ENCODE measurements at places on chromosomes 1 and 21.

- peak; percentile 76 for DNase-seq
These were observed 9.4 kb downstream of the ETV3L start for GRCh38 chr1:157090196-157090647.

- DNase-seq, result no peak
These were observed 90.9 kb downstream of the SH3GLB1 start for GRCh38 chr1:86795316-86795715.

GRCh38 chr1:154170547-154171222 lies 15.8 kb upstream of the NUP210L start:
- DNase-seq, result peak; percentile 36

- no peak for DNase-seq
These were observed 10.9 kb upstream of the SH2D1B start for GRCh38 chr1:162422662-162423375.

DNA sequence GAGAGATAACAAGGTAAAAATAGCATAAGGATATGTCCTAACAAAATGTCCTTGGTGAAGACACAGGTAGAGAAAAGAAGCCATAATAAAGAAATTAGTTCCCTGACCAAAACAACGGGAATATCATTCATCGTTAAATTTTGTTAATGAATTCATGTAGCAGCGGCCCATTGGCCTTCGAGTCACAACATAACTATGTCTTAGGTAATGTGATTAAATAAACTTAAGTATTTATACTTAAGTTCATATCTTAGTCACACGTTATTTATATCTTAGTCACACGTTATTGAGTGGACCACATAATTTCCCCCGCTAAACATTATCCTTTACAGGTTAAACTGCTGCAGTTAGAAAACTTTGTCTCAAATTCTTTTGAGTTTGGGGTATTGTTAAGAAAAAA lies 1.2 kb downstream of the NEXN start:
- DNase-seq, result no peak

- DNase-seq, result no peak
These were observed 29.4 kb upstream of the CSF1 start for GRCh38 chr1:109880971-109881894.

DNA sequence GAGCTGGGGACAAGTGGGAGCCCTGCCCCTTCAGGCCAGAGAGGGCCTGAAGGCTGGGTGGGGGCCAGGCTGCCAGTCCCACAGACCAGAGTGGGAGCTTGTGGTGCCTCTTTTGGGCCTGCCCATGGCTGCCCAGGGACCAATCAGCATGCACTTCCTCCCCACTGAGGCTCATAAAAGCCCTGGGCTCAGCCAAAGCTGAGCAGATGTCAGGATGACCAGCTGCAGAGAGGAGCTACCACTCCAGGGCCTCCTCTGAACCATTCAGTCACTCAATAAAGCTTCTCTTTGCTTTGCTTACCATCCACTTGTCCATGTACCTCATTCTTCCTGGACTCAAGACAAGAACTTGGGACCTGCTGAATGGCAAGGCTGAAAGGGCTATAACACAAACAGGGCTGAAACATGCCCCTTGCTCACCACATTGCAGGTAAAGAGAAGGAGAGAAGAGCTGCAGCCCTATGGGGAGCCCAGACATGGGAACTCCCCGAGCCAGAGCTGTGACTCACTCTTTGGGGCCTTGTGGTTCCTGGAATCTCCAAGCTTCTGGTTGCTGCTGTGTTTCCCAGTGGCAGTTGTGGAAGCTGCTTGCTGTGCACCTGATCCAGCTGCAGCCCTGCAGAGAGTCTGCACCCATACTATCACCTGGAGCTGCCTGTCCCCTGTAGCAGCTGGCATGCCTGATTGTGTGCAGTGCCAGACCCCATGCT lies 82.0 kb downstream of the OLFML3 start:
- DNase-seq, result no peak

- DNase-seq, result no peak
These were observed 40.3 kb downstream of the CNIH3 start for GRCh38 chr1:224656392-224656791.

GRCh38 chr1:233613252-233614172 lies at the start of gene KCNK1:
TSS of gene KCNK1 (plus strand) at chr1:233614106. CDS start at chr1:233614172, 66 bp downstream.
- DNase-seq, result no peak

GRCh38 chr1:198079432-198079951 lies 77.3 kb upstream of the NEK7 start:
- no peak for DNase-seq

DNA sequence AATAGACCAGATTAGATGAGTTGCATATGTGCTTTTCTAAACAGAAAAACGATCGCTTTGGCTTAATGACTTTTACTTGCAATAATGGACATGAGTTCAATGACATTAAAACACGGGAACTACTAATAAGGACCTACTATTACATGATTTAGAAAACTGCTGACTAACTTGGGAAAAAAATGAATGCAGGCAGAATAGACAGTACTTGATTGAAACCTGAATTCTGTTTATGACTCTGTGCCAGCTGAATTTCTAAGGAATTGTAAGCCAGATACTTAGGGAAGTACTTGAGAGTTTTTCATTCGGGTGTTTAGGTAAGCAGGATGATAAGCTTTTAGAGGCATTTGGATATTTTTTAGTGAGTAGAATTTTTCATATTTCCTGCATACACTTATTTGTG lies 12.0 kb downstream of the ADGRL2 start:
- DNase-seq, result no peak

DNA sequence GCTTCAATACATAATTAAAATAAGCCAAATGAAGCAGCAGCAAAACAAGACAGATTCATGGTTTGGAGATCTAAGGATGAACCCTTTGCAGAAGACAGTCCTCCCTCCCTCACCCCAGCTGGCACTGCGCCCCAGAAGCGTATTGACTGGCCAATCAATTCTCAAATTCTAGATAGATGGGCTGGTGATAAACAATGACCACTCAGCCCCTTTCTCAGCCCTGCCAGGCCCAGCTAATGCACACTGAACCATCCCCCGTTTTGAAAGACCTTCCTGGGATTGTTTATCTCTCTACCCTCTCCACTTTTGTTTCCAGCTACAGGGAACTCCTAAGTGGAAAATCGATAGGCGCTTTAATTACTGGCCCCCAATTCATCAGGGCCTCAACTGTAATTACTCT lies 29.0 kb downstream of the TNR start:
- DNase-seq, result no peak

- no peak for DNase-seq
These were observed 178.1 kb upstream of the NFIA start for GRCh38 chr1:60904099-60904851.

- no peak for DNase-seq
These were observed 8.5 kb upstream of the RHBG start for GRCh38 chr1:156360534-156360933.

- DNase-seq, result no peak
These were observed 41.5 kb downstream of the SLC2A1 start for GRCh38 chr1:42917241-42917495.

GRCh38 chr1:35544976-35545375 lies 12.2 kb downstream of the KIAA0319L start:
- no peak for DNase-seq

DNA sequence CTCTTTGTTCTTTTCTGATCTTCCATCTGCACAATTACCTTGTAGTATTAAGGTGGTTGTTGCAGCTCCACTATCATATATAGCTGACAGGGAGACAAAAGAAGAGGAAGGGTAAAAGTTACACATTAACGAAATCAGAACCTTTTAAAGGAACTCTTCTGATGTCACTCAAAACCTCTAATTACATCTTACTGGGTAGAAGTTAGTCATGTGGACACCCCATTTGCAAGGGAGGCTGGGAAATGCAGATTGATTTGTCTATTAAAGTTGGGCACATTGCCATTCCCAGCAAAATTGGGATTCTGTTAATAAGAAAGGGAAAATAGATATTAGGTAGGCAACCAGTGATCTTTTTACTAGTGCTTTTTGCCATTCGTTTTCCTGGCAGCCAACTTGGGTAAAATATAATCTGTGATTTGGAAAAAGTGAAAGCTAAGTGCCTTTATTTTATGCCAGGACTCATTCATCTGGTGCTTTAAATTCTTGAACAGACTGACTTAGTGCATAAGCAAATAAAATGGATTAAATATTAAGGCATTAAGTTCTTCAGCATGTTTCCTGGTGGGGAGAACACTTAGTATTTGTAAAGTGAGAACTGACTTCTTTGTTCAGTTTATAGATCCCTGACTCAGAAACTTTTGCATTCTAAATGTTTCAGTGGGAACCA lies 71.3 kb downstream of the DNM3 start:
- no peak for DNase-seq

- no peak for DNase-seq
These were observed 65.7 kb downstream of the NPHS2 start for GRCh38 chr1:179510038-179510437.

GRCh38 chr1:229758101-229759036 lies 132.3 kb downstream of the URB2 start:
- no peak for DNase-seq

DNA sequence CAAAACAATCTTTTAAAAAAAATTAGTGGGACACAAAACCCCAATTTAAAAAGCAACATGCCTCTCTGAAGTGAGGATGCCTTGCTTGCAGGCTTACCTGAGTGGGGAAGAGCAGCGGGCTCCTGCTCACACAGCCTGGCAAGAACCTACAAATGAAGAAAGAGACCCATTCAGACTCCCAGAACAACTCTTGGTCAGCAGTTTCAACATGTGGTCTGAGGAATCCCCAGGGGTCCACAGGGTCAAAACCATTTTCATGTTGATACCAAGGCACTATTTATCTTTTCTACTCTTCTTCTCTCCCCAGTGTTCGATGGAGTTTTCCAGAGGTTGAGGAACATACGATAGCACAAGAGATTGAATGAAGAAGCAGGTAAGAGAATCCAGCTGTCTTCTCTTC lies 55.9 kb downstream of the SIPA1L2 start:
- DNase-seq, result no peak

DNA sequence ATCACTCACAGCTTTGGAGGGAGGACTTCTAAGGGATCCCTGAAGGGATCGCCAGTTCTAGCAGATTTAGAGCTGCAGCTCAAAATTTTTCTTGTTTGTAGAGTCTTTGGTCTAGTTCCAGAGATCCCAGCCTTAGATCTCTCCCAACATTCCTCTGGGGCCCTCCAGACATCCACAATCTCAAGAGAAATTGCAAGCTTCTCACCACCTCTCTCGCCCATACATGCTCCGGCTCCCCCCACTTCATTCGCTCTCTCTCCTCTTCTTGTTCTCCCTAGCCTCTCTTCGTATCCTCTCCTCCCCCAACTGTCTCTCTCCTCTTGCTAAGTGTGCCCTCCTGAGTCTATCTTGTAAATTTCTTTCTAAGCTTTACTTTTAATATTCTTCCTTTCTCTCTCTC lies 15.1 kb upstream of the TUT4 start:
- DNase-seq, result no peak

- no peak for DNase-seq
These were observed 9.5 kb downstream of the SNX27 start for GRCh38 chr1:151621351-151621750.

- DNase-seq, result no peak
These were observed 96.4 kb downstream of the UBR4 start for GRCh38 chr1:19113697-19114092.

DNA sequence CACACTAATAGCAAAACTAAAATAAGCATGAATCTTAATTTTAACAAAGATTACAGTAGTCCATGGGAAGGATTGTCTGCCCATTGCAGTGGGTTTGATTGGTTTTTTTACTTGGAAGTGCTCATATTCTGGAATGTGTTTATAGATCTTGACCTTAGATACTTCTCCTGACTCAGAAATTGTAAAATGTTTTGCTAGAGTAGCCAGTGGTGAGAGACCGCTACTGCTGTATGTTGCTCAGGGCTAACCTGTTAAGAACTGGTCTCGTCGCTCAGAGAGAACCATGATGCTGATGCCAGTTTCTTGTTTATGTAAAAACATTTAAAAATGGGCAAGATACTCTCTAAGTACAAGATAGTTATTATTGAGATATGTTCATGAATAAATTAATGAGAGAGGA lies 99.9 kb downstream of the ROR1 start:
- no peak for DNase-seq

- no peak for DNase-seq
These were observed 45.2 kb upstream of the HAO2 start for GRCh38 chr1:119323216-119323982.

DNA sequence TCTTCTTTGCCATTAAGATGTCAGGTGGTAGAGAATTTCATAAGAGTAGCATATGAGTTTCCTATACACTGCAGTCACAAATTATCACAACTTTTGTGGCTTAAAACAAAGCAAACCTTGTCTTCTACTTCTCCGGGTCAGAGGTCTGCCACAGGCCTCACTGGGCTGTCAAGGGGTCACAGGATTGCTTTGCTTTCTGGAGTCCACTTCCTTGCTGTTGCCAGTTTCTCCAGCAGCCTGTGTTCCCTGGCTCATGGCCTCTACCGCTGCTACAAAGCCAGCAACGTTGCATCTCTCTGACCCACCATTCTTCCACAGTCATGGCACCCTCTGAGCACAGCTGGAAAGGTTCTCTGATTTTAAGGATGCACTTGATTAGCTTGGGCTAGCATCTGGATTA lies 6.5 kb upstream of the BACE2 start:
- no peak for DNase-seq

- no peak for DNase-seq
These were observed 483.3 kb downstream of the TTLL7 start for GRCh38 chr1:83515578-83516154.

GRCh38 chr1:230495076-230495475 lies 68.9 kb upstream of the PGBD5 start:
- DNase-seq, result no peak

DNA sequence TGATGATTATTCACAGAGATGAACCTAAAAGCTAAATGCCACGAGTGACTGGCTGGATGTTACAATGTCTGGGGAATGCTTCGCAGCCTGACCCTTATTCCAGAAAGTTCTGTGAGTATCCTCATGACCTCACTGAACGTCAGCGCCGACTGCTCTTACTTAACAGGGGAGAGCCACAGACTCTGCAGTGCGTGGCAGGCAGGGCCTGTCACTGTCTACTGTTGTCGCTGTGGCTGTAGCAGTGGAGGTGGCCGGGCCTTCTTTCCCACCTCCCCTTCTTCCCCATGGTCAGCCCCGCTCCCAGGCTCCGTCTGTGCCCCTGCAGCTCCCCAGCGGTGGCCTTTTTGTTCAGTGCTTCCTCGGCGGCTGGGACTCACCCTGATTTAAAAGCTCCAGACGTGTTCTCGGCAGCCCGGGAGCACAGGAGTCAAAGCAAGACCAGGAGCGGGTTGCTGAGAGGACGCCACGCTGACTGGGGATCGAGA lies 52.2 kb upstream of the TARBP1 start:
- DNase-seq, result no peak

DNA sequence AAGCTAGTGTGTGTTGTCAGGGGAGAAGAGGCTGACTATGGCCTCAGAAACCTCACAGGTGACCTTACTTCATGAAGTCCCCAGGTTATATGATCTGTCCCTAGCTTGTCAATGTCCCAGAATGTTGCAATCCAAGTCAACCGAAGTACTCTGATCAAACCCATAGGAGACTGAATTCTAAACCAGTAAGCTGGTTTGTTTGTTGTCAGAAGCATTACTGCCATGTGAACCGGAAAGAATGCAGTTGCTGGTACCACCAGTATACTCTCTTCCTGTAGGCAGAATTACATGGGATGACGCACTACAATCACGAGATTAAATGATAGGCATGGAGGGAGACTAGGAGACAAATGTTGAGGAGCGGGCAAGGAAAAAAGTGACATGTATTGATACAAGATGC lies 26.1 kb upstream of the MAN1A2 start:
- no peak for DNase-seq
